Gastroesophageal sphincter (tissue), 4 donors: ENCODE measurements at places on chromosomes 2 and 18. TPM values are rescaled to one million over a fixed set of nuclear protein-coding genes. Genes with fewer than 3 reads are reported as not detected.

Gene MEIS1
- total RNA-seq = 114 TPM

Gene IL36G
- total RNA-seq = not detected

Gene TYW5
- 5.7 TPM for total RNA-seq

- no peak for ATAC-seq
These were observed 286.2 kb downstream of the TCF4 start for GRCh38 chr18:55301824-55302166.

DNA sequence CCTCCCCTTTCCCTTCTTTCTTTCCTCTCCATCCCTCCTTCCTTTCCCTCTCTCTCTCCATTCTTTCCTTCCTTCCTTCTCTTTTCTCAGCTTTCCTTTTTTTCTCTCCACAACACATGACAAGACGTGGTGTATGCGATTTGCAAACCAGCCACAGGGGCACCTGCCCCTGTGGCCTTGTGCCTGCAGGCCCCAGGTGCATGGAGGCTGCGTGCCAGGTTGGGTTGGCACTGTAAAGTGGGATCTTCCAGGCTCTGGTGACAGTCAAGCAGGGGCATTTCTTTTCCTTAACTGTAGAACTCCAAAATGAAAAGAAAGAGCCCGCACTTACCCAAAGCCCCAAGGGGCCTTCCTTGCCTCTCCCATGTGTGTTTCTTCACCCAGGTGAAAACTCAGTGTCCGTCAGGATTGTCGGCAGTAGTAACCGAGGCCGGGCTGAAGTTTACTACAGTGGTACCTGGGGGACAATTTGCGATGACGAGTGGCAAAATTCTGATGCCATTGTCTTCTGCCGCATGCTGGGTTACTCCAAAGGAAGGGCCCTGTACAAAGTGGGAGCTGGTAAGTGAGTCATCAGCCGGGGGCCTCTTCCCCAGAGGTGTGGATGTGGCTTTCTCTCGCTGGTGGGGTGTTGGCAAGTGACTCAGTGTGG, 50.9 kb downstream of the MARCO start:
- ATAC-seq = no peak

DNA sequence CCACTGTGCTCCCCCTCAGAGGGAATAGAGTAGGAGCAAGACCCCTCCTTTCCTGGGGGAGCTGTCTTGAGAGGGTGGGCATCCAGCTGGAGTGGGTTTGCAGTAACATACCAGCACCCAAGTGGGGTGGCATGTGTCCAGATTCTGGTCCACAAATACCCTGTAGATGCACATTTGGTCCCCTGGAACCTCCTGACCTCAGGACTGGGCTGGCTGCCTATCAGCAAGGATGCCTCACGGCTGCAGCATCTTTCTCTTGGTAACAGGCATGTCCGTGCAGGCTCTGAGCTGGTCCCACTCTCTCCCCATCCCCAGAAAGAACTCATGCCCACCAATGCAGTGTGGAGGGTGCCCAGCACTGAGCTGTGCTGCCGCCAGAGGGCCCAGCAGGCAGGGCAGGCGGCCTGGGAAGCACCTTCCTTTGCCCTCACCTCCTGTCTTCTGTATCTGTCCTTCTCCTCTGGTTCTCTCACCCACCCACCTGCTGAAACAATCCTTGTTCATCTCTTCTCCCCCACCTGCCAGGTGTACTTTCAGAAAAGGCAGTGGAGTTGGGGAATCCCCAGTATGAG, 47.4 kb downstream of the ITGB1BP1 start:
- no peak for ATAC-seq

- no peak for ATAC-seq
These were observed 3.8 kb upstream of the ARHGAP25 start for GRCh38 chr2:68730828-68731227.

GRCh38 chr2:101985101-101985792, 6.5 kb upstream of the IL1R2 start:
- ATAC-seq = no peak

DNA sequence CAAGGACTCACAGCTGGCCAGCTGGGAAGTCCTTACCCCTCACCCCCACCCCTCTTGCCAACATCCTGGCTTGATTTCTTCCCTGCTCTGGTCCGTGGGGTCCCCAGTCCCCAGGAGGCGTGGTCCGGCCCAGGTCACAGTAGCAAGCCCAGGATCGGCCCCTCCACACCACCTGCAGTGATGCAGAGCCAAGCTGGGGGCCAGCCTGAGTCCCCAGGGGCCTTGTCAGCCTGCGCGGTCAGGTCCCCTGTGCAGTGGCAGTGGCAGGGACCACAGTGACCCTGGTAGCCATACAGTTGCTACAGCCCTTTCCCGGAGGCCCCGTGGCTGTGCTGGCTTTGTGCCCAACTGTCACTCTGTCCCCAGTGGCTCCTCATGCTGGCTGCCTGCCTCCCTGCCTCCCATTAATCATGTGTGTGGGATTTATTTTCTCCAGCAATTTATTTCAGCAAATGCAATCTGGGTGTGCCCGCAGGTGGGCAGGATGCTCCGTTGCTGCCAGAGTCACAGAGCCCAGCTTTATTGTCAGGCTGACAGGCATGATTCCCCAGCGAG, 8.8 kb upstream of the PRSS56 start:
- ATAC-seq = no peak

- no peak for ATAC-seq
These were observed 89.4 kb upstream of the MCFD2 start for GRCh38 chr2:47004905-47005495.

DNA sequence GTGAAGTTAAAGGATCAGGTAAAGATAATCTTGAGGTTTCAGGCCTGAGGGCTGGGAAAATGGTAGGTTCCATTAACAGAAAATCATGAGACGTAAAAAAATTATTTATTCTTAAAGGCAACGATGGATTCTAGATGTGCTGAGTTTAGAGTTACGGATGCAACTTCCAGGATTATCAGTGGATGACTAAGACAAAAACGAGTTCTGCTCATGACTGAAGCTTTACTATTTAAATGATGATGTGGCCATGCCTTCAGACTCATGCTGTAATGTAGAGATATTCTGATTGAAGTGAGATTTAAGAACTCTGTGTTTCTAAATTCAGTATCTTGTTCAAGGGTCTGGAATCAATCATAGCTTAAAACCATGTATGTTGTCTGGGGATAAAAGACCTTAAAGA, 5.0 kb downstream of the TMEM237 start:
- ATAC-seq = no peak

DNA sequence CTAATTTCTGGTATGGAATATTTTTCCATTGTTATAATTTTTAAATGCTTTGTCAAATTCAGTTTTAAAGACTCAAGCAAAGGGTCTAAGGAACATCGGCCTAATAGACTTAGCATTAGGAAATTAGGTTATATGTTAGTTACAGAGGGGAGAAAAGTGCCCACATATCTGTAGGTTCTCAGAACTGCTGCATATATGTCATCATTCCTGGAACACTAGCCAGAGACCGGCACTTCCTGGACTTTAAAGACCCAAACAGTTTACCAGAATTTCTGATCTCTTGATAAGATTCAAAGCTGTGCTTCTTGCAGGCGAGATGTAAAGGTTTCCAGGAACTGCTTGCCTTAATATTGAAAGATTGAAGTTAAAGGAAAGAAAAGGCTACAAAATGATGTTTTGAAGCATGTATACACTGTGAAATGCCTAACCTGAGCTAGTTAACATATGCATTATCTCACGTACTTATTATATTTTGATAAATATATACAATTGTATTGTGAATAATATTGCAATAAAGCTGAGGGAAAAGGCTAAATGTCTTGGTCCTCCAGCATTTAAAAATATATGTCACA, 993.6 kb downstream of the LRP1B start:
- ATAC-seq = no peak

DNA sequence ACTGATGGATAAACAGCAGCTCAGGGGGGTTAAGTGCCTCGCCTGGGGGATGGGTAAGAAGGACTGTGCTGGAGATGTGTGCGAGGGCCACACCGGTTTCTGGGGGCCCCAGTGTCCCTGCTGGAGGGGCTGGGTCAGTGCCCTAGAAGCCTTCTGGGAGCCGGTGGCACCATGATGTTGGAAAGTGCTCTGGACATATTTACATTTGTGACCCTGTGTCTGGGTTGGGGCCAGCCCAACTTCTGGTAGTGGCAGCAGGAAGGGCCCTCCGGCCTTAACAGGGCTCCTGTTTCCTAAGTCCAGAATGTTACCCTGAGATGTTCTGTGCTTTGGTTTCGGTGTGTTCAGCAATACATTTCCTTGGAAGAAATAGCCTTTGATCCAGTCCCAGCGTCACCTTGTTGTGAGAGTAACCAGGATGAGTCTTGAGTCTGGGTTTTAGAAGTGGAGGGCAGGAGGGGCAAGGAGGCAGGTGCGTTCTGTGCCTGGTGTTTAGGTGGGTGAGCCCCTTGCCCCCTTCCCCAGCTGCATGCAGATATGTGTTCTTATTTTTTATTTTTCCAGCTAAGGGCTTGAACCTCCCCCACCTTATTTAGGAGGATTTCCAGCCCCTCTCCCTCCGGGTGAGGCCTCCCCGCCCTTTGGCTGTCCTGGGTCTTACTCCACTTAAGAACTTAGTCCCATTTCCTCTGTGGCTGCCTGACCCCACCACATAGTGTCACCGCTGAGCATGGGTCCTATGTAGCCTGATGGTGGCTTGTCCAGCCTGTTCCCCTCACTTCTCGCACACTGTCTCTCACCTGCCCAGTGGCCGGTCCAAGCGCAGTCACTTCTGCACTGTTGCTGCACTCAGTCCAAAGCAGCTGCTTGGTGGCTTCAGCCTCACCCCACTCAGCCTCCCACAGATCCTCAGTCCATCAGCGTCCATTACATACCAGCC, 132.7 kb upstream of the HS6ST1 start:
- ATAC-seq = no peak

DNA sequence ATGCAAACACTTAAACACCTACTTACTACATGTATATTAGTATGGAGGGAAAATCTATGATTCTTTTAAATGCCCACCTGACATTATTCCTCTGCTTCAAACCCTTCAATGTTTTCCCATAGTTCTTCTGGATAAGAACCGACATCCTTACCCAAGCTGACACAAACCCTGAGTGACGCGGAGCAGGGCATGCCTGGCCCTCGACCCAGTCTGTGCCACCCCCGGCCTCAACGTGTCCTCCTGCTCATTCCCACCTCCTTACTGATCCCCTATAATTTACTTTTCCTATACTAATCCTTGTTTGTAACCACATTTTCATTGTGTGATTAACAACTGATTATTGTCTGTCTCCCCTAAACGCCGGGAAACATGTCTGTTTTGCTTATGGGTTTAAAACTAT, 17.5 kb downstream of the KIDINS220 start:
- no peak for ATAC-seq

DNA sequence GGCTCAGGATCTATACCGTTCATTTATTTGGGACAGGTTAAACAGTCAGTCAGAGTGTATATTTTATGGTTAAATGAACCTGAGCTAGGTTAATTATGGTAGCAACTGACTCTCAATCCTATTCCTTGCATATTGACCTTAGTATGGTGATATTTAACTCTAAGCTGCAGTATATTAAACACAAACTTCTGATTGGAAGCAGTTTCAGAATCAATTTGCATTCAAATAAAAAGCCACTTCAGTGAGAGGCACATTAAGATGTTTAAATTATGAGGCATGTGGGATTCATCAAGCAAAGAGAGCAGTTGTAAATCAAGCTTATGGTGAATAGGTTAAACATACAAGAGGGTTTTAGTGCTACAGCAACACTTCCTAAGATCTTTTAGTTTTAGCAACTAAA, 40.4 kb downstream of the FRZB start:
- no peak for ATAC-seq

DNA sequence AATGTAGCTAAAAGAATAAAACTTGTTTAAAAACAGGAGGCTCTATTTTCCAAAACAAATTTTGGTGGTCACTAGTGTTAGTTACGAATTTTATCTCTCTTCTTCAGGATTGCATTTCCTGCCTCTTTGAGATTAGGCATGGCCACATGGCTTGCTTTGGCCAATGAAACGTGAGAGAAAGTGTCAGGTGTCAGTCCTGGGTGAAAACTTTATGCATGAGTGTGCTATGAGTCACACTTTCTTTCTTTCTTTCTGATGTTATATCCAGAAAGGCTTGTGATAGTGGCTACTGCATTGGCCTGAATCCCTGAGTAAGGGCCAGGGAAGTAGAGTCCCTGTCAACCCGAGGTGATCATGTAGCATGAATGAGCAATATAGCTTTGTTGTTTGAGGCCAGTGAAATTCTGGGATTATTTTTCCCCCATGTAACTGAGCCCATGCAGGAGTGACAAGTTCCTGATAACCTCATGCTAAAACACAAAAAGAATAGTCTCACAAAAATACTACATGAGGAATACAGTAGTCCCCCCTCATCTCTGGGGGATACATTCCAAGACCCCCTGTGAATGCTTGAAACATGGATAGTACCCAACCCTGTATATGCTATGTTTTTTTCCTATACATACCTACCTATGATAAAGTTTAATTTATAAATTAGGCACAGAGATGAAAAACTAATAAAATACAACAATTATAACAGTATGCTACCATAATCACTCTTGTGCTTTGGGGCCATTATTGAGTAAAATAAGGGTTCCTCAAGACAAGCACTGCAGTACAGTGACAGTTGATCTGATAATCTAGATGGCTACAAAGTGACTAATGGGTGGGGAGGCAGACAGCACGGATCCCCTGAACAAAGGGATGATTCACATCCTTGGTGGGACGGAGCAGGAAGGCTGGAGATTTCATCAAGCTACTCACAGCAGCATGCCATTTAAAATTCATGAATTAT, 109.5 kb downstream of the CDC42EP3 start:
- ATAC-seq = no peak

GRCh38 chr2:178756843-178757242, 50.4 kb downstream of the TTN start:
- ATAC-seq = no peak

- no peak for ATAC-seq
These were observed 341.3 kb downstream of the TGIF1 start for GRCh38 chr18:3791238-3791637.
